ENCODE measurements at places on chromosomes 5 and 9.

GRCh38 chr9:34830068-34830467, 120.1 kb upstream of the CCL21 start:
- DNase-seq: no peak

DNA sequence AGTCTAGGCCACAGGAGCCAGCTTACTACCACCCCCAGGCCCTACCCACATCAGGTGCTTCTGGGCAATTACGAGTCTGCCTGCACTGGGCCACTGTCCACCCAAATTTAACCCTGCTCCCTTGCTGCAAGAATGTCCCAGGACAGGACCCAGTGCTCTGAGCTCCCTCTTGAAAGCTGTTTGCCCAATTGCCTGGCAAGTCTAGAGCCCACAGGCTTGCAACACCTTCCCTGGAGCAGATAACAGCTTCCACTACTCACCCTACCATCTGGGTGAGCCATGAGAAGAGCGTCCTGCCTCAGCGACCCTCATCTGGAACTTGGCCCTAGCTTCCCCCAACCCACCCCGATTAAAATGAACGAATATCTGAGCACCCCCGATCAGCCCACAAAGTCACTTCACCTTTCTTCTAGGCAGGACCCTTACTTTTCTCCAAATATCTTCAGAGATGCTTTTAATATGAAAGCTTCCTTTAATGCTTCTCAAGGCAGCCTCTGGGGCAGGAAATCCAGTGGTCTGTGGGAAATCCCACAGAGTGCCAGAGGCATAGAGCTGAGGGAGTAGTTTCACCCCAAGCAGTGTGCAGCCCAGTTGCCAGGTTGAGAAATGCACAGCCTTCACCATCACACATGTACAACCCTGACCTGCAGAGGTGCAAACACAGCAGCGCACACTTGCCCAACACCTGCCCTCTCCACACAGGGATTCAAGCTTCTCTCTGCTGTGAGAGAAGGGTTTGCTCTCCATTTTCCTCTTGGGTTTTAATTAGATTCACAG, 10.6 kb downstream of the ACSL6 start:
- DNase-seq: no peak

- DNase-seq: no peak
Measured at GRCh38 chr5:110923971-110924370, 147.5 kb upstream of the TSLP start.

- DNase-seq: peak; percentile 26
Measured at GRCh38 chr5:127440831-127441230, 76.6 kb upstream of the PRRC1 start.

DNA sequence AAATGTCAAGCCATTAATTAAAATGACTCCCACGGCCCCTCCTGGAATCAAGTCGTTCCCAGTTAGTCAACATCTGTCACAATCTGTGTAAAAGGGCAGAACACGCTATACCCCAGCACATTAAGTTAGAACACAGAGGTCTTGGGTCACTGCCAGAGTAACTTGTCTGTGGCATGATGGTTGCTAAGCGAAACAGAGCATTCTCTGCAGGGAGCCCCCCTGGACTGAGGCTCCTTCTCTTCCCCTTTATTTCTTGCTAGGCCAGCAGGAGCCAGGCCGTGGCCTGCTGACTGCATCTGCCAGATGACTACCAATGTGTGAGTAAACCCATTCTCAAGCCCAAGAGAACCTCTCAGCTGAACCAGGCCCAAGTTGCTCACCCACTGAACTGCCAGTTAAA, 51.9 kb upstream of the ZBED3 start:
- no peak for DNase-seq

DNA sequence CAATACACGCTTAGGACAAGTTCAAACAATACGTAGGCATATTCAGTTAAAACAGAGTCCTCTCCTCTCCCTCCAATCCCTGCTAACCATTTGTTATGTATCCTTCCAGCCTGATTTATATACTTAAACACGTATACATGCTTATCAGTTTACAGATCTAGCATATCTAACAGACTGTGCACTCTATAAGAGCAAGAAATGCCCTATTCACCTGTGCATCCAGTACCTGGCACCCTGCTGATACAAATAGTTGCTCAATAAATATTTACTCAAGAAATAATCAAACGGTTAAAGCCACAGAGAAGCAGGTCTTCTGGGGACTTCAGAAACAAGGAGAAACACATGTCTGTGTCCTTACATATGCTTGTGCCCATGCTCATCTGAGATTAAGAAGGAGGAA, 55.9 kb downstream of the MLLT3 start:
- no peak for DNase-seq

DNA sequence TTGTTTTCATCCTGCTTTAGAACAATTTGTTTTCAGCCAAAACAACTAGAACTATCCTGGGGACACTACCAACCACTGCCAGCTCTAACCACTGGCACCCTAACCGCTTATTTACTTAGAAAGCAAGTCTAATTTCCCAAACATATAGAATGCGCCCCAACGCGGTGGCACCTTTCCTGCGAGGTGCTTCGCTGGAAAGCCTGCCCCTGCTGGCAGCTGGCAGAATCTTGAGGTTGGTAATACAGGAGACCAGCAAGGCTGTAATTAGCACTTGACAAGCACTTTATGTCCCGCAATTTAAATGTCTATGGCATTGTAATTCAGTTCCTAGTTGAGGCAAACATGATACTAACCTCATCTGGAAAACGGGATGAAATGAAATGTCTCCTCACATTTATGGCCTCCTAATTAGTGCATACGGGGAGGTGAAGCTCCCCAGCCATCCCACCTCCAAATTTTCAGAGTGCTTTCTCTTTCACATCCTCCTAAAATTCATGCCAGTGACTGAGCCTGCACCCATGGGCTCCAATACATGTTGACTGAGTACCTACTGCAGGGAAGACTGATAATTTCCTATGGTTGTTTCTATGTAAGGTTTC, 30.4 kb downstream of the GABBR2 start:
- DNase-seq: no peak

DNA sequence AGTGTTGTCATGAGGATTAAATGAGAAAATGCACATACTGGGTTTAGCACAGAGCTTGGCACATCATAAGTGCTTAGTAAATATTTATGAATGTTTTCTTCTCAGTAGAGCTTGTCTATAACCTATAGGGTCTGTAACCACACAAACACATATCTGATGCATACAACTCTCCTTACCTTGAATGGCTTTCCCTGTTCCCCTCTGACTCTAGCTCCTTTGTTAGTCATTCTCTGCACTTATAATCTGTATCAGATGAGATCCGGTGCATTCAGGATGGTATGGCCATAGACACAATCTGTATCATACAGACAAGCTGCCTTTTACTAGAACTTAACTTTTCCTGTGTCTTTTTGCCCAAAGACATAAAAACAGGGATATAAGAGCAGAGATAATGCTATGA, 11.1 kb upstream of the SSBP2 start:
- DNase-seq: no peak

DNA sequence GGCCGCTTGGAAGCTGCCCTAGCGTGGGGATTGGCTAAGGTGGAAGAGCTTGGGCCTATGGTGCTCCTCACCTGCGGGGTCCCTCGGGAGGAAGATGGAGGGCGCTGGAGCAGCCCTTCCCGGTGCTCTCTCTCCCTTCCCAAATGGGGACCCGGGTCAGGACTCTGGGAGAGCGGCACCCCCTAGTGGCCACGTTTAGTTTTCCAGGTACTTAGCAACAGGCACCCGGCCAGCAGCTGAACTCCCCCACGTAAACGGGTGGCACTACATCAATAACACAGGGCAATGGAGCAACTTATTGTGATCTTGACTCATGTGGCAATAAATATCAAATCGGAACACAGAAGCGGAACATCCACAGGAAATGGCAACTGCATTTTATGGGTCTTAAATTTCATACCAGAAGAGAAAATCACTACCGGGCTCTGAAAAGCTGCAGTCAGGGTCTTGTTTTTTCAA, 316.6 kb downstream of the AGTPBP1 start:
- peak; percentile 14 for DNase-seq

DNA sequence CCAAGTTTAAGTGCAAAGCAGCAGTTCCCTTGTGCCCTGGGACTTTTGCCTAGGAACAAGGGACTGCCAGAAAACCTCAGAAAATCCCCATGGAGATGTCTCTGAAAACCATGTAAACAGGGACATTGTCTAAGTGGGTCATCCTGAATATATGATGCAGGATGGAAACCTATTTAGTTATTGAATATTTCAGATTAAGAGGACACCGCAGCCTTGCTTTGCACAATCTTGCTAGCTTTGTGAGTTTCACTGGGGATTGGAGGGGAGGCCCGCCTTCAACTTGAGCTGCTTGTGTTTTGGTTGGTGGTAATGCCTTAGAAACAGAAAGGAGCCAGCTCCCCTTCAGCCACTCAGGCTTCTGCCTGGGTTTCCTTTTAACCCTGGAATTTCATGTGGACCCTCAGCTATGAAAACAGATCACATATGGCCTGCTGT, 112.8 kb downstream of the C9orf152 start:
- no peak for DNase-seq

- DNase-seq: no peak
Measured at GRCh38 chr9:113621980-113622379, 158.5 kb downstream of the RGS3 start.

- DNase-seq: no peak
Measured at GRCh38 chr9:84955155-84955554, 285.6 kb downstream of the NTRK2 start.

GRCh38 chr5:76402251-76402885, 717 bp upstream of the IQGAP2 start:
- DNase-seq: no peak

DNA sequence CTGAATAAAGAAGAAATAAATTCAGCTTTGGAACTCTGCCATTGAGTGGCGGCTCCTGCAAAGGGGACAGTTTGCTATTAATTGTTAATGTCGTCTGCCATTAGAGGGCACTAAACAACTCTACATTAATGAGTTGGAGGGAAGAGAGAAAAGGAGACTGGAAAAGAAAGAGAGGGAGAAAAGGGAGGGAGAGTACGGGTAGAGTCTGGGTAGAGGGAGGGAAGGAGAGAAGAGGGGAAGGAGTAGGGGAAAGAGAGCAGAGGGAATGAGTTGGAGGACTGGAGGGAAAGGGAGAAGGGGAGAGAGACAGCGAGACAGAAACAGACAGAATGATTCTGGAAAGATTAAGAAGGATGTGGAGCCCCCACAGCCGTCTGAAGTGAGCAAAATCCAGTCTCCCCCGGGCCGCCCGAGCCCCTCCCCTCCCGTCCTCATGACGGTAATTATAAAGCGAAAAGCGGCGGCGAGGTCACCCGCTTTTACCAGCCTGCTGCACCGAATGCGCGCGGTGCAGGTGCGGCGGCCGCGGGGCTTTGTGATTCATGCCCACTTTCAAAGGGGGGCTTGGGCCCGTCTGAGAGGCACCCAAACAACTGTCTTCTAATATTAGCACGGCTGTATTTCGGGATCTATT, 1.9 kb upstream of the FST start:
- DNase-seq: no peak

DNA sequence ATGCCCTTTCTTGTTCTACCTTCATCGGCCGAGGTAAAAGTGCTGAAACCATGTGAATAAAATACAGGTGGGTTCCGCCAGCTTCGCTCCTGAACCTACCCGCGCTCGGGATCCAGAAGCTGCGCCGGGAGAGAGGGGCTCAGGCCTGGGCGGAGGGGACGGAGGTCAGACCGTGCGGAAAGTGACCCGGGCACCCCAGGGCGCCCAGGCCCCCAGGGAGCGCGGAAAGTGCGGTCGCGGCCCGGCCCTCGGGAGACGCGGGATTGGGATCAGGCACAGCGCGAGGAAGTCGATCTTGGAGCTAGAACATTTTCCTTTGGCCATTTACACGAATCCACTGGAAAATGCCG, 329 bp downstream of the SYK start:
- DNase-seq: no peak

- no peak for DNase-seq
Measured at GRCh38 chr5:174459071-174459702, 265.2 kb upstream of the MSX2 start.

GRCh38 chr9:19136129-19136528, 8.8 kb upstream of the PLIN2 start:
- no peak for DNase-seq

- no peak for DNase-seq
Measured at GRCh38 chr9:124735121-124735520, 36.0 kb downstream of the NR6A1 start.

All from HS-5 (cell line).